ENCODE measurements at places on chromosomes 7 and 10. TPM values are rescaled to one million over a fixed set of nuclear protein-coding genes. Genes with fewer than 3 reads are reported as not detected.

The NOS3 gene
- 15.1 TPM for total RNA-seq

GRCh38 chr7:154929006-154929726, 73.8 kb downstream of the PAXIP1 start:
- peak overlapping the region; percentile 76 for H3K4me3 ChIP-seq
- H3K36me3 ChIP-seq, result no peaks in the 10 kb centered on the region
- peak overlapping the region; percentile 92 for H3K27ac ChIP-seq
- H3K4me1 ChIP-seq, result peaks cover 20% of the 10 kb centered on the region

DNA sequence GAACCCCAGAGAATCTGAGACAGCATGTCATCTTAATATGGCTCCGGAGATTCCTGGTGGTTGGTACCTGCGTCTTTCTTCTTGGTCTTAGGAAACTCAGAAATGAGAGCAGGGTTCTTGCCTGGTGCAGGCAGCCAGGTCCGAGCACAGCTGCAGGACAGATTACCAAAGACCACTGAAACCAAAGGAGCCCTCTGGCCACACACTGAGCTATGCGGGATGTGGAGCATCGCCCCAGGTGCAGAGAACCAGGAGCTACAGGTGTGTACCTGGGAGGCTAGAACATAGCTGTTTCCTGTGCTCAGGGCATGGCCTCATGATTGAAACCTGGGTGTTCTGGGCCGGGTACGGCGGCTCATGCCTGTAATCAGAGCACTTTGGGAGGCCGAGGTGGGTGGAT, 635.4 kb downstream of the CALN1 start:
- no peaks in the 10 kb centered on the region for H3K4me1 ChIP-seq
- DNase-seq, result no peak
- H3K27me3 ChIP-seq, result no peaks in the 10 kb centered on the region
- no peak overlapping the region for H3K27ac ChIP-seq
- no peaks in the 10 kb centered on the region for H3K36me3 ChIP-seq

The PTER gene
- 20.3 TPM for total RNA-seq

DNA sequence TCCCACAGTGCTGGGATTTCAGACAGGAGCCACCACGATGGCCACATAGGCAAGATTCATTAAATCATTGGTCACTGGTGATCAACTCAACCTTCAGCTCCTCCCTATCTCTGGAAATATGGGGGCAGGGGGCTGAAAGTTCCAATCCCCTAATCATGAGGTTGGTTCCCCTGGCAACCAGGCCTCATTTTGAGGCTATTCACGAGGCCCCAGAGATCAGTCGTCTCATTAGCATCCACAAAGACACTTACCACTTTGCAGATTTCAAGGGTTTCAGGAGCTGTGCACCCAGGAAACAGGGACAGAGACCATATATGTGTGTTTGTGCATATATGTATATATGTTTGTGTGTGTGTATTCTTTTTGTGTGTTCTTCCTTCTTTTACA, 7.7 kb upstream of the GUSB start:
- H3K27ac ChIP-seq, result no peak overlapping the region
- DNase-seq, result no peak
- no peaks in the 10 kb centered on the region for H3K36me3 ChIP-seq
- no peak overlapping the region for H3K4me3 ChIP-seq
- H3K27me3 ChIP-seq, result no peaks in the 10 kb centered on the region

- no peak for DNase-seq
- H3K4me1 ChIP-seq, result no peaks in the 10 kb centered on the region
- H3K36me3 ChIP-seq, result no peaks in the 10 kb centered on the region
These were observed 56.6 kb downstream of the BMPER start for GRCh38 chr7:33961948-33962347.

Measured in lower lobe of right lung (tissue), 2 donors.